ENCODE measurements at places on chromosomes 16 and 17.
A peak's percentile ranks its signal among the peaks of the same experiment; 100 is the strongest.

DNA sequence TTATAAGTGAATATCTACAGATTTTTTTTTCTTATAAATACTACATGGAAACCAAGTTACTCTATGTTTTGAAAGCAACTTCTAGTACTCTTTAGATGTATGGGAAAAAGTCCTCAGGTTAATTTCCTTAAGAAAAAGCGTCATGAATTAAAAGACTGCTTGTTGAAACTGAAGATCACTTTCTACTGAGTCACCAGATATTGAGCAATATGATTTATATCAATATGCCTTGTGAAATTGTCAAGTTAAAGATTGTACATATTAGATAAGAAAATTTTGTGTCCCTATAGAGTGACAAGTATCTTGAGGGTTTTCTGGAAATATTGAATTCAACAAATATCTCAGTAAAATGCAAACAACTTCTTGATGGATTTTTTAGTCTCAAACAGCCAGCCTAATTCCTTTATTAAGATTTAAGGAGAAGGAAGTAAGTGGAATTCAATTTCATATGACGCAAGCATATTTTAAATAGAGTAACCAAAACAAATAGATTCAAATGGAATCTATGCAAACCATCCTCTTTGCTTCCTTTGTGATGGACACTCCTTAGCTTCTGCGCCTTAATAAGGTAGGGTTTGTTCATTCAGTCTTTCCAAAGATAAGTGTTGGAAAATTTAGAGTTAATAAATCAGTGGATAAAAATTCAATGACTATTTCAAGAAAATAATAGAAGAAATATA lies 16.6 kb downstream of the KRT12 start:
- no peak for DNase-seq

GRCh38 chr17:298791-299450 lies 53.7 kb downstream of the RPH3AL start:
- no peak for DNase-seq

- no peak for DNase-seq
Observed at GRCh38 chr17:20127360-20128035, 118.3 kb downstream of the SPECC1 start.

DNA sequence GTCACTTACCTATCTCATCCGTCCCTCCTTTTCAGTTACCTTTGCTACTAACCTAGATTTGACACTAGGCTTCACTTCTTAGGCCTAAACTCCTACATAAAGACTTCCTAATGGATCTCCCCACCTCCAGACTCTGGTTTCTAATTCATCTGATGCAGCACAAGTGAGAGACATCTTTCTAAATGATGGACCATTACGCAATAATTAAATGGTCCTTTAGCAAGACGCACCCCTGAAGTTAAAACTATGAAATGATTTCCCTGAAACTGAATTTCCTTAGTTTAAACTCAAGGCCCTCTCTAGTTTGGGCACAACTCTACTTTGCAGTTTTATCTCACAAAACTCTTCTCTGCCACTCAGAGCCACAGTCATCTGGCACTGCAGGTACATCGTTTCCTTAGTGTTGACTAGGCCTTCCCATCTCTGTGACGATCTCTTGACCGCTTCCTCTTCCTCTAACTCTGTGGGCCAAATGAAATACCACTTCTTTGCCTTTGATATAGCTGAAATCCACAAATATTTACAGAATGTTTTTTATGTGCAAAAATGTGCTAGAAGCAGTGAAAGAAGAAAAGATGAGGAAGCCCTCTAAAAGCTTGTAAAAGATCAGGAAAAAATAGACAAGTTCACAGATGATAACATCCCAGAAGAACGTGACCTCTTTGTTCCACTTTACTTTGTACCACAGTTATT lies 3.3 kb downstream of the SYNRG start:
- DNase-seq, result peak; percentile 6

GRCh38 chr16:7482032-7482431 lies 149.4 kb downstream of the RBFOX1 start:
- no peak for DNase-seq

GRCh38 chr17:79220713-79221291 lies 146.2 kb downstream of the ENGASE start:
- DNase-seq, result no peak

- no peak for DNase-seq
Observed at GRCh38 chr17:348692-349425, 3.7 kb downstream of the RPH3AL start.

DNA sequence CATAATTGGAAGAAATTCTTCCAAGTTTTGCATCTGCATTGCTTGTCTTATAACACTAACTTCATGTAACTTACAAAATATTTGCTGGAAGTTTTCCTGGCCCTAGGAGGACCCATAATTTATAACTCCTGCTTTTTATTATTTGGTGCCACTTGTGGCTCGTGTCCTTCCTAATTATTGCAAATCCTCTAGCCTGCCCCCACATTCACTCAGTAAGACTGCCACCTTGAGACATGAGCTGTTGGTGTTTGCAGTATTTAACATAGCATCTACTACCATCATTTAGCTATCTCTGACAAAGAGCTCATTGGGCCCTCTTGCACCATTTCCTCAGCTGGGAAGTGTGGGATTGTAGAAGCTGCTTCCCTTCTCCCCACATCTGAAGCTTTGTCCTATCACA lies 49.5 kb downstream of the FTO start:
- DNase-seq, result no peak

- DNase-seq, result peak; percentile 13
Observed at GRCh38 chr17:57045868-57046704, 39.0 kb upstream of the AKAP1 start.

- no peak for DNase-seq
Observed at GRCh38 chr16:15953477-15953876, 4.1 kb downstream of the ABCC1 start.

DNA sequence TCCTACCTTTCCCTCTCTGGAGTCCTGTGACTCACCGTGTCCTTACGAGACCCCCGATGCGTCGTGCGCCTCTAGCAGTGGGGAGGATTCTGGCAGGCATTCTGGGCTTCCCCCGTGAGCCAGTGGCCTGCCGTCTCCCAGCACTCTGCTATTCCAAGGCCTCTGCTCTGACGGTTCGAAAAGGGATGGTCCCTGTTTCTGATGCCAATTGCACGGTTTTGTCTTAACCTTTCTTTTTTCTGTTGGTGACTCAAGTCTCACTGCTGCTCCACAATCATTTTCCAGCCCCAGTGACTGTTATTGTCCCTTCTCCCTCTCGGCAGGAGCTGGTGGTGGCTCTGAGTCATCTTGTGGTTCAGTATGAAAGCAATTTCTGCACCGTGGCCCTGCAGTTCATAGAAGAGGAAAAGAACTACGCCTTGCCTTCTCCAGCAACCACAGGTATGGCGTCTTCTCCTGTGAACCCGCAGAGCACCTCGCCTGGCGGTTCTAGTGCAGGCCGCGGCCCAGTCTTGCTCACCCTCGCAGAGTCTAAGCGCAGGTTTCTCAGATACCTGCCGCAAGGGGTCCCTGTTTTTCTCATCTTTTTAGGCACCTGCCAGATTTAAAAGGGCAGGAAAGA lies 100.1 kb upstream of the CHMP6 start:
- peak; percentile 69 for DNase-seq

GRCh38 chr16:734981-735881 lies 5.6 kb downstream of the CIAO3 start:
- no peak for DNase-seq

GRCh38 chr17:76434870-76435269 lies 18.1 kb downstream of the UBE2O start:
- DNase-seq, result no peak

GRCh38 chr16:2771496-2772402 lies 5.3 kb downstream of the ELOB start:
- no peak for DNase-seq

DNA sequence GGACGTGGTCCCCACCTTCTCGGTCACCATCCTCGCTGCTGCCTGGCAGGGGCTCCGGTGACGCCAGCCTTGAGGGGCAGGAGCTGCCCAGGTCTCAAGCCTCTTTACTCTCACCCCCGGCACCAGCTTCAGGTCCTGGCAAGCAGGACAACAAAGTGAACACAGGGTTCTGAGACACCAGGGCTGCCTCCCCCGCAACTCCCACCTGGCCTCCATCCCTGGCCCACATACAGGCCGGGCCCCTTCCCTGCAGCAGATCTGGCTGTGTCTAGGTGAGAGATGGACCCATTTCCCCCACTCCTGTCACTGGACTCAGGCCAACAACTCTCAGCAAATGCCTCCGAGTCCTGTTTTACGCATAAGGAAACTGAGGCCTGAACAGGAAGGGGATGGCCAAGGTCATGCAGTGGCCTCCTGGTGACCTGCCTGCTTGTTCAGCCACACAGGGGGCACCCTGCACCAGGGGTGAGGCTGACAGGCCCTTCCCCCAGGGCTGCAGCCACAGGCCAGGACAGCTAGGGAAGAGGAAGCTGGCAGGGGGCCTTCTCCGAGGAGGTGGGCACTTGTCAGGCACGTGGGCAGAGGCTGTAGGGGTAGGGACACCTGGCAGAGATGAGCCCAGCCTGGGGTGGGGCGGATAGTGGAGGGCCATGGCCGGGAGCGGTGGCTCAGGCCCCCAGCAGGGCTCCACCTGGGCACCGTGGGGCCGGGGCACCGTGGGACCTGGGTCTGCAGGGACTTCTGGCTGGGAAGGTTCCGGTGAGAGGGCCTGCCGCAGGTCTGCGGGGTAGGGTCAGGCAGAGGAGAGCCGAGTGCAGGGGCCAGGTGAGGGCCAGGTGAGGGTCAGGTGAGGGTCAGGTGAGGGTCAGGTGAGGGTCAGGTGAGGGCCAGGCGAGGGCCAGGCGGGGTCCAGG lies 46.7 kb upstream of the PVALEF start:
- no peak for DNase-seq

DNA sequence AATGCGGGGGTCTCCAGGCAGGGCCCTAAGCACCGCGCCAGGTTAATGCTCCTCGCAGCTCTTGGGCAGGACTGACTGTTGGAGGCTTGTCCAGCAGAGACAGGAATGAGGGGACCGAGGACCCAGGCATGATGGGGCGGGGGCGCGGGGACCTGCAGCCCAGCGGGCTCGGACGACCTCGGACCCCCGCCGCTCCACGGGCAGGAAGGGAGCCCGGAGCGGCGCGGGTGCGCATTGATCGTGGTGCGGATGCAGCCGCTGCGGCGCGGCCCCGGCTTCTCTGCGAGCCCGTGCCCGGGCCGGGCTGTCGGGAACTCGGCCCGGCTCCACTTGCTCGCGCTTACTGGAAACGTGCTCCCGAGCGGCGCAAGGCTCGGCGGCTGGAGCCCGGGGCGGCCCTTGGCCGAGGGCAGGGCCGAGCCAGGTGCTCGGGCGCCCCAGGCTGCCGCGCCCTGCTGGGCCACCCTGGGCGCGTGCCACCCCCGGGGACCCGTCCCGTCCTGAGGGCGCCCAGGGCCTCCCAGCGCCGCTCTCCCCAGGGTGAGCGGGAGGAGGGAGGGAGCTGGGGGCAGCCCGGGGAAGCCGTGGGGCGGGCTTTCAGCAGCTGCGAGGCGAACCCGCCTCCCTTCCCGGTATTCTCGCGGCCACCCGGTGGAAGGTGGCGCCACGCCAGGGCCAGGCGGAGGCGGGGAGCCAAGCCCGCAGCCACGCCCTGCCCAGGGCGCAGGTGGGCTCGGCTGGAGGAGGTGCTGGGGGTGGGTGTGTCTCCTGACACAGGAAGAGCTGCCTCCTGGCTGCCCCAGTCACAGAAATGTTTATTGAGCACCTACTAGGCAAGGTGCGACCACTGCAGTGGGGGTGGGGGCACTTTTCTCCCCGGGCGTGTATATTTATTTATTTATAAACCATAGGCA lies 45.9 kb downstream of the SOCS3 start:
- peak; percentile 54 for DNase-seq

- peak; percentile 36 for DNase-seq
Observed at GRCh38 chr16:31458073-31458843, 1.0 kb upstream of the ARMC5 start.

- no peak for DNase-seq
Observed at GRCh38 chr17:74452033-74452840, 14.2 kb upstream of the CD300A start.

DNA sequence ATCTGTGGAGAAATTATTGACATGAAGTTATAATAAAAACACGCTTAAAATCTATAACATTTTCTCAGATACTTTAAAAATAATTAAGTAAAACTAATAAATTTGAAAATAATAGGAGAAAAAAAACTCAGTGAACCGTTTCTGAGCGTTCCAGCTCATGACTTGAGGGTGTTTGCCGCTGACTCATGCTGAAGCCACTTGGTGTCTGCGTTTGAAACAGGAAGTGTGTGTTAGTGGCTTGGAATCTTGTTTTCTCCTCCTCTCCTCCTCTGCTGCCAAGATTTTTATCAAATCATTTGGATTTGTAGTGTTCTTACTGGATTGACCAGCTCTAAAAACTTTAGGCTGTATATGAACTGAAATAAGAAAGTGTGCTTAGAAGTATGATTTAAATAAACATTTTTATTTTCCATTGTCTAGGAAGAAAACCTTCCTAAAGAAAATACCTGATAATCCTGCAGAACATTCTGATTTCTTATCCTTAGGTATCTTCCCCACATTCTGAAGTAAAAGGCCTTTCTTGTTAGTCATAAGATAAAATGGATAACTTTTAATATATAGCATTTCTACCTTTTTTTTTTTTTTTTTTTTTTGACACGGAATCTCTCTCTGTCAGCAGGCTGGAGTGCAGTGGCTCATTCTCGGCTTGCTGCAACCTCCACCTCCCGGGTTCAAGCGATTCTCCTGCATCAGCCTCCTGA lies 30.8 kb downstream of the USP10 start:
- DNase-seq, result no peak

- DNase-seq, result no peak
Observed at GRCh38 chr16:81601601-81602255, 157.1 kb downstream of the CMIP start.

DNA sequence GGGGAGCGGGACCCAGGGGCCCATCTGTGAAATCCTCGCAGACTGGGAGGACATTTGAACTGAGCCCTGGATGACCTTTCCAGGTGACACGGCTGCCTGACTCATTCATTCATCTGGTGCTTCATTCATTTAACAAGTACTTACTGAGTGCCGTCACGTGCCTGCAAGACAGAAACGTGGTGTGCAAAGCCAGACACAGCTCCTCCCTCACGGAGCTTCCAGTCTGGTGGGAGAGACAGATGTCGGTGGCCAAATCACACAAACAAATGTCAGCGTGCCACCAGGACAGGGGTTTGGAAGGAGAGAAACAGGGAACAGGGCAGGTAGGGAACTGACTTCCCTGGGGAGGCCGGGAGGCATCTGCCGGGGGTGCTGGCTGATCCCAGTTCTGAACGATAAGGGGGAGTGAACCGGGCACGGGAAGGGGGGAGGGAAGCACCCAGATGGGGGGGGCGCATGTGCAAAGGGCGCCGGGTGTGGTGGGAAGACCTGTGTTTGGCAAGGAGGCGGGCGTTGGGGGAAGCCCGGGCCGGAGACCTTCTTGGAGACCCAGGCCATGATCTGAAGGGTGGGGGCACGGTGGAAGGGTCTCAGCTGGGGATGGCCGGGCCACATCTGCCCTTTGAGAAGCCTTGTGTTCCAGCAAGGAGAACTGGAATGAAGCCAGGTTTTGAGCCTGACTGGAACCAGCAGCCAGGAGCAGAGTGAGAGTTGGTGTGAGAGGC lies 93.6 kb upstream of the CIBAR2 start:
- no peak for DNase-seq

Measured in activated T-helper 1 cell treated with anti-CD3 and anti-CD28 coated beads, Interleukin-2, amount 50 U/mL, for 16 hours (primary cell).